ENCODE measurements at places on chromosomes 5 and 9.

- no peak for DNase-seq
Measured at GRCh38 chr9:8822667-8823025, 1023.1 kb upstream of the DMAC1 start.

- DNase-seq, result no peak
Measured at GRCh38 chr5:149684371-149684770, 45.7 kb upstream of the PPARGC1B start.

DNA sequence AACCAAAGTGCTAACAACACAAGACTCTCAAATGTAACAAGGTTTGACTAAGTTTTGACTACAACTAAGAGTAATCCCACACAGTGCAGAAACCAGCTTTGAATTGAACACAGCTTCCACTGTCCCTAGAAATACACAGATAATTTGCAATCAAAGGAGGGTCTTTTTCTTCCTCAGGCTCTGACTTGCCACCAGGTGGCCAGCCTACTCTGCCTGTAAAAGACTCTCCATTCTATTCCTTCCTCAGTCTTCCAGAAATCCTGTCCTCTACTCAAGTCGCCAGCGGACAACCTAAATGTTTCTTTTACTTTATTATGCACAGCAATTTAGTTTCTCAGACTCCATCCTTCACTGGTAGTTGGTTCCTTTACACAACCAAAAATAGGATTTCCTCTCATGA, 32.2 kb upstream of the MCTP1 start:
- DNase-seq, result no peak

DNA sequence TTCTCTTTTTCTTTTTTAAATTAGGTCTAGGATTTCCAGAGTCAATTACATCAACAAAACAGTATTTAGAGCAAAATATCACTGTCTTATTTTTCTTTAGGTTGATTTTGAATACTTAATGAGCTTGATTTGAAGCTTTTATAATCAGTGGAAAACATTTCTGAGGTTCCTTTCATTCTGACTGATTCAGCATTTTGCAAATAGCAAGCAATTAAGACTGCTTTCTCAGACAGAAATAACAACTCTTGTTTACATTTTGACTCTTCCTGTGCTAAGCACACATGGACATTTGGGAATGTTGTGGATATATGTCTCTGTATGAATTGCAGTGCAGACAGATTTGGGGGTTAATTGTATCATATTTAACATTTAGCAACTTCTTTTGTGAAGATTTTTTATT, 22.2 kb upstream of the MCCC2 start:
- no peak for DNase-seq

- DNase-seq, result no peak
Measured at GRCh38 chr5:78757269-78758053, 108.9 kb upstream of the LHFPL2 start.

All from GF-D8 (cell line).